Breast epithelium (tissue), 4 donors: ENCODE measurements at places on chromosomes 6 and 20. TPM values are rescaled to one million over a fixed set of nuclear protein-coding genes. Genes with fewer than 3 reads are reported as not detected.

DNA sequence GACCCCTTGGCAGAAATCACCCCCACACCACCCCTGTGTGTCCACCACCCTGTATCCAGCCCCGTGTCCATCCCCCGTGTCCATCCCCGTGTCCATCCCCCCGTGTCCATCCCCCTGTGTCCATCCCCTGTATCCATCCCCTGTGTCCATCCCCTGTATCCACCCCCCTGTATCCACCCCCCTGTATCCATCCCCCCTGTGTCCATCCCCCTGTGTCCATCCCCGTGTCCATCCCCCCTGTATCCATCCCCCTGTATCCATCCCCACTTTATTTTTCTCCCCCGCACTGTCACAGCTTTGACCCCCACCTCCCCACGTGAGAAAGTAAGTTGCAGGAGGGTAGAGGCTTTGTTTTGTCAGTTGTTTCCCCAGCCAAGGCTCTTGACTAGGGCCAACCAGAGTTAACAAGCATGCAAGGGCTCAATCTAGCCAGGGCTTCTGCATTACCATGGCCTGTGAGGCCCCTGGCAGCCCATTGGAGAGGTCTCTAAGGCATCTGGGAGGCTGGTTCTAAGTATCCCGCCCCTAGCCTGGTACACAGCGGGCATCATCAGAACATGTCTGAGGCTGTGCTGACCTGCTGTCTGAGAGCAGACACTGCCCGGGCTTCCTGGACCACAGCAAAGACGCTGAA is 18.1 kb upstream of the SIRPA start:
- no peaks in the 10 kb centered on the region for H3K27me3 ChIP-seq
- H3K36me3 ChIP-seq, result no peaks in the 10 kb centered on the region
- DNase-seq, result no peak
- H3K27ac ChIP-seq, result no peak overlapping the region
- H3K4me1 ChIP-seq, result no peaks in the 10 kb centered on the region
- no peak overlapping the region for H3K4me3 ChIP-seq

DNA sequence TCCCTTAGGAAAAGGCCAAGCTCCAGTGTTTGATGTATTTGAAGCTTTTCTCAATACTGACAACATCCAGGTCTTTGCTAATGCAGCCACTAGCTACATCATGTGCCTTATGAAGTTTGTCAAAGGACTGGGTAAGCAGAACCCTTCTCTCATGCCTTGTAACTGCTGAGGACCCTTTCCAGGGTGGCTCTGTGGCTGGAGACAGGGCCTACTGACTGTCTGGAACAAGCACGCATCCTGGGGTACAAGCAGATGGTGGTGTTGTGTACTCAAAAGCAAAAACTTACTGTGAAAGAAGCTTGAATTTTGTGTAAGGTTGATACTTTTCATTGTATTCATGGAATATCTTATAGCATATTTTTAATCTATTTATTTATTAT is 69.0 kb upstream of the SMIM28 start:
- peak overlapping the region; percentile 66 for H3K27ac ChIP-seq
- DNase-seq, result no peak
- no peak overlapping the region for H3K4me3 ChIP-seq

- H3K4me1 ChIP-seq, result no peaks in the 10 kb centered on the region
- no peak for DNase-seq
- no peak overlapping the region for H3K27ac ChIP-seq
- no peak overlapping the region for H3K4me3 ChIP-seq
- H3K36me3 ChIP-seq, result no peaks in the 10 kb centered on the region
- no peaks in the 10 kb centered on the region for H3K27me3 ChIP-seq
Measured at GRCh38 chr20:32914031-32914430, 55.3 kb downstream of the EFCAB8 start.

GRCh38 chr6:118843685-118844390 is 50.1 kb upstream of the ASF1A start:
- H3K27ac ChIP-seq, result no peak overlapping the region
- H3K27me3 ChIP-seq, result no peaks in the 10 kb centered on the region
- H3K36me3 ChIP-seq, result no peaks in the 10 kb centered on the region
- H3K4me3 ChIP-seq, result no peak overlapping the region

DNA sequence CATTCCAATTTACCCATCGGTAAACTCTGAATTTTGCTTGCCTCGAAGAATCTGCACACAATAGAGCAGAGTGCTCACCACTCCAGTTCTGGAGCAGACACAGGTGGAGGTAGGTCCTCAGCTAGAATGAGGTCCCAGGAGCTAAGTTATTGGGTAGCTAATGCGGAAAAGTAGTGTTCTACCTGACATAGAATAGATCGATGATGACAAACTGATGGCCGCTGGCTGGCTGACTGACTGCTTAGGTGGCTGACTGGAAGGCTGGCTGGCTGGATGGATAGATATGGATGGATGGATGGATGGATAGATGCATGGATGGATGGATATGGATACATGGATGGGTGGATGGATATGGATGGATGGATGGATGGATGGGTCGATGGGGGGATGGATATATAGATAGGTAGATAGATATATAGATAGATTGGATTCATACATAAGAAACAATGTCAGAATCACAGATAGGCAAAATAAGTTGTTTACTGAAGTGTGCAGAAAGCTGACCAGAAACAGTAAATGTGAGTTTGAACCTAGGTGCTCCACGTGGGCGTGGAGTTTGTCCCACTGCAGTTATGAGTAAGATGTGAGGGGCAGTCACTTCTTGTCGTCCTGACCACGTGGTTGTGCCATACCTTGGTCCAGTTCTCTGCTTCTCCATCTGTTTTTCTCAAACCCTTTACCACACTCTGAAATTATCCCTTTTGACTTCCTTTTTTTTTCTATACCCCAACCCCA is 62.1 kb downstream of the TBXT start:
- H3K27ac ChIP-seq, result no peak overlapping the region
- H3K36me3 ChIP-seq, result no peaks in the 10 kb centered on the region
- no peak overlapping the region for H3K4me3 ChIP-seq
- DNase-seq, result no peak
- H3K27me3 ChIP-seq, result no peaks in the 10 kb centered on the region

DNA sequence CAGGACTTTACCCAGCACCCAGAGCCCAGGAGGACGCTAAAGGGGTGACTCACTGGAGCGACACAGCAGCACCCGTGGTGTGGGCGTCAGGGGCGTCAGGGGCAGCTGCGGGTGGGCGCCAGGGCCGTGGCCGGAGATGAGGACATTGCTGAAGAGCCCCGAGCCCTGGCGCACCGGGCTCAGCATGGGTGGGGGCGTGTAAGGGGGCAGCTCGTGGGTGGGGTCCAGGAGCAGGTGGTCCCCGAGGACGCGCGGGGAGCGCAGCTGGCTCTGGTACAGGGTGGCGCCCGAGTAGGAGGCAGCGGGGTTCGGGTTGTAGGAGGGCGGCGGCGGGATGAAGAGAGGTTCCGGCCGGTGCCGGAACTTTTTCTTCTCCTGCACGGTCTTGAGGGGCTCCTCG is 41.6 kb upstream of the MRPS10 start:
- no peaks in the 10 kb centered on the region for H3K4me1 ChIP-seq
- no peaks in the 10 kb centered on the region for H3K36me3 ChIP-seq
- no peak overlapping the region for H3K4me3 ChIP-seq
- H3K27me3 ChIP-seq, result no peaks in the 10 kb centered on the region
- DNase-seq, result no peak
- peak overlapping the region; percentile 76 for H3K27ac ChIP-seq

- no peak overlapping the region for H3K27ac ChIP-seq
- DNase-seq, result no peak
- H3K4me1 ChIP-seq, result no peaks in the 10 kb centered on the region
Measured at GRCh38 chr6:98343004-98343403, 491.4 kb upstream of the POU3F2 start.

DNA sequence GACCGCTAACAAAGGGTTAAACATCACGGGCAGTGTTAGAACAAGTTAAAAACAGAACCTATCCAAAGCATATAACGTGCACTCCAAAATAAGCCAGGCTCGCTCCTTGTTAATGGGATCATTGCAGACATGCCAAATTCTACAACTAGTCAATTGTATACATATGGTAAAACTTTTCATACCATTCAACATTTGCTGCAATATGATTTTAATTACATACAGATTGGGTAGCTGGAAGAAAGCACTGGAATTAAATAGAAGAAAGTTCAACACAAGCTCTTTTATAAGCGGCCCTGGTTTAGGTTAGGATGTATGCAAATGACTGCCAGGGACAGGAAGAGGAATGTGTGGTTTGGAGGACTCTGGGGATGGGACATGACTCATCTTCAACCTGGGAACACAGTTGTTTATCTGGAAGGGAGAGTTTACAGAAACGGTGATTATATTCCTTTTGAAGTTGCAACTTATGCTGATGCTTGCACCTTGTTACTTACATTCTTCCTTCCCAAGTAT is 62.5 kb upstream of the TIAM2 start:
- H3K27me3 ChIP-seq, result no peaks in the 10 kb centered on the region
- DNase-seq, result no peak
- H3K4me3 ChIP-seq, result no peak overlapping the region
- peaks cover 9% of the 10 kb centered on the region for H3K4me1 ChIP-seq
- H3K36me3 ChIP-seq, result no peaks in the 10 kb centered on the region
- H3K27ac ChIP-seq, result peak overlapping the region; percentile 26

- H3K4me1 ChIP-seq, result no peaks in the 10 kb centered on the region
- H3K36me3 ChIP-seq, result no peaks in the 10 kb centered on the region
- H3K4me3 ChIP-seq, result no peak overlapping the region
Measured at GRCh38 chr6:122696079-122696478, 83.4 kb upstream of the FABP7 start.

- no peaks in the 10 kb centered on the region for H3K36me3 ChIP-seq
- no peak for DNase-seq
- no peaks in the 10 kb centered on the region for H3K4me1 ChIP-seq
- H3K27me3 ChIP-seq, result no peaks in the 10 kb centered on the region
Measured at GRCh38 chr6:90095145-90095544, 200.9 kb downstream of the GJA10 start.

- H3K27ac ChIP-seq, result no peak overlapping the region
- no peaks in the 10 kb centered on the region for H3K4me1 ChIP-seq
- no peak for DNase-seq
Measured at GRCh38 chr6:47665112-47665511, 33.3 kb upstream of the ADGRF4 start.

DNA sequence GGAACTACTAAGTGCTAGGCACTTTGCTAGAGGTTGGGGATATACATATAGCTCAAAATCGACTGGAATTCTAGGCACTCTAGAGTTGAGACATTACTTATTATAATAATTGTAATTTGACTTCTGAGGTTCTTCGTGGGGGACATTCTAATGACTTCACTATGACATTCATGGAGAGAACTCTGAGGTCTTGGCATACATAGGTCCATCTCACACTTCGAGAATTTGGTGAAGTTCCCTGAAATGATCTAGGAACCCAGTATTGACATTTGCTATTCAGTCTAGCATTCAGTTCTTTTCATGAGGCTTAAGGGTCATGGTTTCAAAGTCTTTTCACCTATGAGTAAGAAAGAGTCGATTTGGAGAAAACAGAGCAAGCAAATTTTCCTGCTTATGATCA is 446.6 kb upstream of the JAG1 start:
- DNase-seq, result no peak
- H3K27me3 ChIP-seq, result no peaks in the 10 kb centered on the region
- H3K36me3 ChIP-seq, result no peaks in the 10 kb centered on the region
- H3K27ac ChIP-seq, result no peak overlapping the region

- no peaks in the 10 kb centered on the region for H3K4me1 ChIP-seq
- H3K27me3 ChIP-seq, result no peaks in the 10 kb centered on the region
- H3K36me3 ChIP-seq, result no peaks in the 10 kb centered on the region
- no peak overlapping the region for H3K27ac ChIP-seq
- no peak overlapping the region for H3K4me3 ChIP-seq
Measured at GRCh38 chr6:51910851-51911250, 176.6 kb downstream of the PKHD1 start.

- no peaks in the 10 kb centered on the region for H3K36me3 ChIP-seq
- peak; percentile 64 for DNase-seq
- H3K27me3 ChIP-seq, result no peaks in the 10 kb centered on the region
- no peaks in the 10 kb centered on the region for H3K4me1 ChIP-seq
- H3K27ac ChIP-seq, result peak overlapping the region; percentile 83
Measured at GRCh38 chr20:49345524-49345923, 67.7 kb upstream of the ZNFX1 start.

GRCh38 chr6:165552248-165552736 is 110.7 kb downstream of the PDE10A start:
- H3K4me3 ChIP-seq, result no peak overlapping the region
- H3K4me1 ChIP-seq, result no peaks in the 10 kb centered on the region
- no peak overlapping the region for H3K27ac ChIP-seq
- H3K27me3 ChIP-seq, result no peaks in the 10 kb centered on the region
- H3K36me3 ChIP-seq, result no peaks in the 10 kb centered on the region

GRCh38 chr6:65646544-65646943 is 60.5 kb downstream of the EYS start:
- H3K4me3 ChIP-seq, result no peak overlapping the region
- no peaks in the 10 kb centered on the region for H3K4me1 ChIP-seq
- DNase-seq, result no peak
- no peak overlapping the region for H3K27ac ChIP-seq
- H3K27me3 ChIP-seq, result no peaks in the 10 kb centered on the region
- H3K36me3 ChIP-seq, result no peaks in the 10 kb centered on the region

- H3K27ac ChIP-seq, result no peak overlapping the region
- H3K27me3 ChIP-seq, result no peaks in the 10 kb centered on the region
- no peaks in the 10 kb centered on the region for H3K36me3 ChIP-seq
Measured at GRCh38 chr20:8530022-8530421, 398.0 kb downstream of the PLCB1 start.

DNA sequence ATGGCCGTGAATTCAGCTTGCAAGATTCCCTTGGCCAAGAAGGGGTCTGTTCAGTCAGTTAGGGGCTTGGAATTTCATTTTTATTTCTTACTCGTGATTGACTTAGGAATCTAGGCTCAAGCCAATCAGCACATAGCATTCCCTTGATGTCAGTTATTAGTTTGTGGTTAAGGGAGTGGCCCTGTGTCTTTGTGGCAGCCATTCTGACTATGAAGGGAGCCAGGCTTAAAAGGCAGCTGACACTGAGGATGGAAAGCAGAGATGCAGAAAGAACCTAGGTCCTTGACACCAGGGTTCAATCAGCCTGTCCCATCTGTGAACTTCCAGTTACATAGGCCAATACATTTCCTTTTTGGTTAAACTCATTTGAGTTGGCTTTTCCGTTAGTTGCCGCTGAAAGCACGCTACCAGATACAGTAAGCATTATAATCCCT is 48.1 kb downstream of the MCUR1 start:
- no peaks in the 10 kb centered on the region for H3K27me3 ChIP-seq
- no peak overlapping the region for H3K4me3 ChIP-seq
- H3K36me3 ChIP-seq, result no peaks in the 10 kb centered on the region

GRCh38 chr6:128807577-128807976 is 75.4 kb upstream of the LAMA2 start:
- no peaks in the 10 kb centered on the region for H3K4me1 ChIP-seq
- no peaks in the 10 kb centered on the region for H3K36me3 ChIP-seq
- DNase-seq, result no peak
- H3K4me3 ChIP-seq, result no peak overlapping the region
- H3K27ac ChIP-seq, result no peak overlapping the region

The CTCFL gene
- not detected for total RNA-seq

The EPHA7 gene
- total RNA-seq, result 1.8 TPM

The HRH3 gene
- not detected for total RNA-seq

The HTR1E gene
- not detected for total RNA-seq

The DCDC2 gene
- not detected for total RNA-seq

The OPRL1 gene
- 3.4 TPM for total RNA-seq

The SLC12A5 gene
- 0.33 TPM for total RNA-seq

The ANKRD66 gene
- not detected for total RNA-seq

The OTOR gene
- total RNA-seq, result not detected

The FERMT1 gene
- total RNA-seq, result 0.98 TPM

The ZBTB9 gene
- 5.1 TPM for total RNA-seq

The RBPJL gene
- not detected for total RNA-seq
